ENCODE measurements at places on chromosomes 5 and 9. TPM values are rescaled to one million over a fixed set of nuclear protein-coding genes. Genes with fewer than 3 reads are reported as not detected.

The CCDC183 gene
- total RNA-seq: not detected

The ANKRA2 gene
- total RNA-seq: 17.5 TPM

The GARIN3 gene
- not detected for total RNA-seq

The SPATA31D4 gene
- total RNA-seq: not detected

The ZBTB5 gene
- 7.6 TPM for total RNA-seq

GRCh38 chr9:5671711-5672353 lies 42.9 kb downstream of the RIC1 start:
- peak; percentile 12 for DNase-seq

- DNase-seq: peak; percentile 45
These were observed 98.9 kb downstream of the CFAP95 start for GRCh38 chr9:69919461-69920061.

DNA sequence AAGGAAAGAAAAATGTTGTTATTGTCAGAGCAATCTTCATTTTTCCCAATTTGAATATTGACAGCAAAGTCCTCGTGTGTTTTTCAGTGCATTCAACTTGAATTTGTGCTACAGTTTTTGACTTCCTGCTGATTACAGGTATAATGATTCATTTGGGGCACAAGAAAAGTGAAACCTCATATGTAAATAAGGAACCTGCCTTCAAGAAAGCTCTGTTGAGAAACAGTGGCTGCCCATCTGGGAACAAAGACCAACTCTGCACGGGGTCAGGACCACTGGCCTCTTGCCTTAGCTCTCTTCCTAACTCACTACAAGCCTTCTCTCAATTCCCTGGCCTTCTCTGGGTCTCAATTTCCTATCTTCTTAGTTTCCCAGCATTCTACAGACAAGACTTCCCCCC lies 21.0 kb downstream of the TIMD4 start:
- DNase-seq: no peak

DNA sequence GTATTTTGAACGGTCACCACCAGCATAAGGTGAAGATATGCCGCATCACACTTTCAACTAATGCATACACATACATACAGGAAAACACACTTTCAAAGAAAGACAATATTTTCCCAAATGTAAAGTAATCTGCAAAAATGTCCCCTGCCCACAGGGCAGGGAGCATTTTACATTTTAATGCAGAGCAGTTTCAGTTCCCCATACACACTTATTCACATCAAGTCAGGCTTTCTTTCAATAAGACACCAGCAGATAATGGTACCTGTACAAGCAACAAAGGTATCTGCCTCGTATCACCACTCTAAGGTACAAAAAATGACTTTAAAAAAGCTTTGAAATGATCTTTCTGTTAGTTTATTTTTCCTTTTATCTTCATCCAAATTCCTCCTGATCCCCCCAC lies 247.1 kb upstream of the CCNG1 start:
- DNase-seq: no peak

GRCh38 chr5:145835848-145836239 lies 702 bp upstream of the PRELID2 start:
- DNase-seq: no peak

- DNase-seq: no peak
These were observed 116.8 kb downstream of the MACIR start for GRCh38 chr5:103375350-103375749.

- DNase-seq: no peak
These were observed 40.8 kb upstream of the DMRT1 start for GRCh38 chr9:800591-801150.
